ENCODE measurements at places on chromosomes 11 and 22.

DNA sequence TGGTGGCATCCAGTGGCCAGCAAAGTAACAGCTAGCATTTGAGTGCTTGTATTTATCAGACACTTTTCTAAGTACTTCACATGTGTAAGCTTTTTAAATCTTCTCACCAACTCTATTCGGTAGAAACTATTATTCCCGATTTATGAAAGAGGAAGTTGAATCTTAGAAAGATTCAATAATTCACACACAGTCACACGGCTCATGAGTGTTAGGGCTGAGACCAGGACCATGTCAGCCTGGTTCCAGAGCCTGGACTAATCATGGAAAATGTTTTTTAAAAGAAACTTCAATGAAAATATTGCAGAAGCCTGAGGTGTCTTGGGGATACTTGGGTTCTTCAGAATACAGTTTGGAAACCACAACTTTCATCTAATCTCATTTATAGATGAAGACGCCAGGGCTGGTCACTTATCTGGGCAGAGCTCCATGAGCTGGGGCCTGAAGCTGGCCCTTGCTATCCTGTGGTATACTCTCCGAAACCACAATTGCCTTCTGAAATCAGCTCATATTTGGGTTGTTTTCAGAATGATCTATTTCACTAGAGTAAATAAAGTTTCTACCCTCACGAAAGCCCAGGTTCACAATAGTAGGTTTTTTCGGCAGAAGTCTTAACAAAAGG lies 4.3 kb upstream of the CRTAM start:
- DNase-seq: no peak

GRCh38 chr11:46133119-46133518 lies 11.9 kb upstream of the PHF21A start:
- no peak for DNase-seq

DNA sequence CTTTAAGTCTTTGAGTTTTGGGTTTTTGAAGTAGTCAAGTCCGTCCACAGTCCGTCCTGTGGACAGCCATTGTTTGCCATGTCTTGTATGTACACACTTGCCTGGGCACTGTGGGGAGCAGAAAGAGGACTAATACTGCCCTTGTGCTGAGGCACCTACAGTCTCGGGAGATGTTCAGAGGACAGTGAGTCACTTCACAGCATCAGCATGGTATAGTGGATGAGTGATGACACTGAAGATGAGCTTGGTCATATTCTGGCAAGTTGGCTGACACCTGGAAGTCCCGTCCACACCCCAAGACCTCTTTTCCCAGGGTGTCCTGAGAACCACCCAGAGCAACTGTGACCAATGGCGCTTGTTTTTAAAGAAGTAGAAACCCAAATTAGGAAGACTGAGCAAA lies 29.2 kb downstream of the NF2 start:
- DNase-seq: no peak

DNA sequence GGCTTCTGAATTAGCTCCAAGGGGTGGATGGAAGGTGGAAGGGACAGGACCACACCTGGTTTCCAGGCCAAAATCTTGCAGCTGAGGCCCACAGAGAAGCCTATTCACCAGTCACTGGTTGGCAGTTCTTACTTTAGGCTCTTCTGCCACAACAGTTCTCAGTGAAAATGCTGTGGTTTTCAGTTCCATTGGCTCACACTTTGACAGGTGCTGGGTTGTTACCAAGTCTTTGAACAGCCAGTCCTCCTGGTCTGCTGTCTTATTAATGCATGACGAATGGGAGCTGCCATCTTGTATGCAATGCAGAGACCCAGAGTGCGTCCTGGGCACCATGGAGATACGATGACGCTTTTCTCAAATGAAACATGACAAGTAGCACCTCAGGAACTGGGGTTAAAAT lies 232.0 kb upstream of the ZBED5 start:
- no peak for DNase-seq

DNA sequence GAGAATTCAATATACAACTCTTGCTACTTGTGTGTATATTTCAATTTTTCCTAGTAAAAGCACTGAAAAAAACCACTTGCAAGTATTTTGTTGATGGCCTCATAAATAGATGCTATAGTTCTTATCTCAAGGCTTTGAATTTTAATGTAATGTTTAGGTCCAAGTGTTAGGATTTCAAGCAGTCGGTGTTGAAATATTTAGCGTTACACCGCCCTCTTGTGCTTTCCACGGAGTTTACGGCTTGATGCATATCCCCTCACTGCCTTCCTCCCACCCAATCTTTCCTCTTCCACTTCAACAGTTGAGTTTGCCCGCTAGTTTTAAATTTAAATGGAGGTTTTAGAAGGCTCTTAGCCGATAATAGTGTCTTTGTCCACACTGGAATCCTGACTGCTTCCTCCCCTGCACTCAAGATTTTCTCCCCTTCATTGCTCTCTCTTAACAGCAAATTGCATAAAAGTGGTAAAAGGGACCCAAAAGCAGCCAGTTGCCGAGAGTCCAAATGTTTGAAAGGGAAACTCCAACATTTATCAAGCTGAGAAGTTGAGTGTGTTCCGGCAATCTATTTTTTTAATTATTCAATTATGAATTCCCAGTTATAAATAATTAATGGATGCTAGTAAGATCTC lies 25.9 kb upstream of the HTATIP2 start:
- DNase-seq: no peak

- no peak for DNase-seq
Observed at GRCh38 chr11:67606492-67607295, at the start of gene NDUFV1. Gene NDUFV1 (plus strand): TSS chr11:67606936. CDS start chr11:67607005, 69 bp downstream.

GRCh38 chr22:48621085-48621484 lies 1206.6 kb downstream of the BRD1 start:
- DNase-seq: no peak

GRCh38 chr11:77054084-77054483 lies 12.7 kb upstream of the CAPN5 start:
- DNase-seq: no peak

GRCh38 chr11:102420547-102420946 lies 32.0 kb downstream of the TMEM123 start:
- no peak for DNase-seq

- no peak for DNase-seq
Observed at GRCh38 chr11:20669820-20670684, 666 bp downstream of the NELL1 start.

GRCh38 chr11:17135916-17136683 lies 58.6 kb upstream of the RPS13 start:
- no peak for DNase-seq

- no peak for DNase-seq
Observed at GRCh38 chr11:33310720-33311500, 53.7 kb downstream of the HIPK3 start.

GRCh38 chr11:45182902-45183301 lies 36.5 kb downstream of the PRDM11 start:
- DNase-seq: no peak

DNA sequence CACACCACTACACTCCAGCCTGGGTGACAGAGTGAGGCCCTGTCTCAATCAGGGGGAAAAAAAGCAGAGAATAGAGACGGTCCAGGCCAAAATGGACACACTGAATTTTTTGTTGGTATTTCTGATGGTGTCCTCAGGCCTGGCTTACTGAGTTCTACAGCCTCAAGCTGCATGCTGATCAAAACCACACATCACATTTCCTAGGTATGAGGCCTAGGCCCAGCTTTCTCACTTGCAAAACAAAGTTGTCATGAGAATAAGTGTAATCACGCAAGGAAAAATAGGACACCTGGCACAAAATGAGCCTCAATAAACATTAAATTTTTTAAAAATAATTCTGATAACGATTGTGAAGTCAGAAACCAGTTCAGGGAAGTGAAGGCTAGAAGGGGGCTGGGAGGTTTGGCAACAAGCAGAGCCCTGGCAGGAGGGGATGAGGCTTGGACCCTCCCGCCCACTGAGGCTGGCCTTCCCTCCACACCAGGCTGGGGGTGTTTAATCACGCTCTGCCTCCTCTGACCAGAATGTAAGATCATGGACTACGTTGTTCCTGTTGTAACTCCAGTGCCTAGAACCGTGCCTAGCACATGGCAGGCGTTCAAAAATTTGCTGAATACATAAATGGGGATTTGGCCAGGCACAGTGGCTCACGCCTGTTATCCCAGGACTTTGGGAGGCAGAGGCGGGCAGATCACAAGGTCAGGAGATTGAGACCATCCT lies 18.1 kb downstream of the PACSIN2 start:
- no peak for DNase-seq

DNA sequence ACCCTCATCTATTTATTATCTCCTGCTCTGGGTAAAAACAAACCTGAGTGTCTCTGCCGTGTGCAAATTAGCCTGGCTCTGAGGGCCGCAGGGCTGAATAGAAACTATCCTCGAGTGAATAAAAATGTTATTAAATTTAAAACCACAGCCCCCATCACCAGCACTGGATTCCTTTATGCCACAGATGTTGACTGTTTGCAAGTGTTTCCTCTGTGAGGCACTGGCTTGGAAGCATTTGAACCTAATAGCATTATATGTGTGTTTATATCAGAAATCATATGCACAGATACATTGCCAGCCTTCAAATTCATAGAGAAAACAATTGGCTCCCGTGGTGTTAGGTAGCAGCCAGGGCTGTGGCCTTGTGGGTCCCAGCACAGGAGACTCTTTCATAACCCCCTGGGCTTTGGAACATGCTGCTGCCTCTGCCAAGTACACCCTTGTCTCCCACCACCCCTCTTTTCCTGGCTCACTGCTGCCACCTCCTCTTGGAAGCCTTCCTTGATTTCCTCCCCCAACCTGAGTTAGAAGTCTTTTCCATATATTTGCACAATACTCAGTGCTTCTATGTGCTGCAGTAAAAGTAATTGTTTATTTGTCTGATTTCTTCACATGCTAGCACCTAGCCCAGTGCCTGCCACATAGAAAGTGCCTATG lies 294.4 kb downstream of the DDX10 start:
- no peak for DNase-seq

DNA sequence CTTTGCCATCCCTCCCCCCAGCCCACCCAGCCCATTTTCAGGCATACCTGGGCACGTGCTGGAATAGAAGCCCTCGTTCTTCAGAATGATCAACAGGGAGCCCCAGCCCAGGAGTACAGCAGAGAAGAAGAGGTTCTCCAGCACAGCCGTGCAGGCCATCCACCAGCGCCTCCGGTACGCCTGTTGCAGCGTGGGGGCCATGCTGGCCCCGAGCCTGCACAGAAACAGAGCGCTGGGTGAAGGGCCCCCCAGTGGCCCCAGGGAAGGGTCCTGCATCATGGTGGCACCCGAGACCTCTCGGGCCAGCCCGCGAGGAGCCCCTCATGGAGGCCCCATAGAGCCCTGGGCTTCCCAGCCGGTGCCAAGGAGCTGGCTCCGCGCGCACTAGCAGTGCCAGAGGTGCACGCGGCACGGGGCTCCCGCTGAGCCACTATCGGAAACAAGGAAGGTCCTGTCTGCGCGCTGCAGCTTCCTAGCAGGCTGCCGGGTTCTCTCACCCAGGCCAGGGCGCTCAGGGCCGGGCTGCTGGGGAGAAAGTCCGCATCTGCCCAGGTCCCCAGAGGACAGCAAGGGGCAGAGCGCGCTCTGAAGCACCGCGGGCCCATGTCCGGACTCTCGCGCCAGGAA lies 1.5 kb downstream of the SLC43A1 start:
- DNase-seq: no peak

GRCh38 chr11:131760091-131761061 lies 390.0 kb downstream of the NTM start:
- no peak for DNase-seq

DNA sequence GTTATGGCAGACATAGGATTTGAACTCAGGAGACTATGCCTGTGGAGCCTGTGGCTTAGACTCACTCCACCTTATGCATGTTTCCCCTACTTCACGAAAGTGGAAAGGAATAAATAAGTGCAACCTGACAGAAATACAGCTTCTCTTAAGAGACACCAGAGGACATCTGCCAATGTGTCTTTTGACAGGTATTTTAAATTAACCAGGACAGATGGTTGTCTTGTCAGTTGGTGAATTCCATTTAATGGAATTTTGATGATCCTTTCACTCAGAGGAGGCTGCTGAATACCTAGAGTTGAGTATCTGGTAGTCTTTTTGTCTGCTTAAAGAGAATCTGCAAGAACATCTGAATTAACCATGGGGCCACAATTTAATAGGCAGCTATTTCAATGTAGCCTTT lies 46.1 kb downstream of the NELL1 start:
- no peak for DNase-seq

DNA sequence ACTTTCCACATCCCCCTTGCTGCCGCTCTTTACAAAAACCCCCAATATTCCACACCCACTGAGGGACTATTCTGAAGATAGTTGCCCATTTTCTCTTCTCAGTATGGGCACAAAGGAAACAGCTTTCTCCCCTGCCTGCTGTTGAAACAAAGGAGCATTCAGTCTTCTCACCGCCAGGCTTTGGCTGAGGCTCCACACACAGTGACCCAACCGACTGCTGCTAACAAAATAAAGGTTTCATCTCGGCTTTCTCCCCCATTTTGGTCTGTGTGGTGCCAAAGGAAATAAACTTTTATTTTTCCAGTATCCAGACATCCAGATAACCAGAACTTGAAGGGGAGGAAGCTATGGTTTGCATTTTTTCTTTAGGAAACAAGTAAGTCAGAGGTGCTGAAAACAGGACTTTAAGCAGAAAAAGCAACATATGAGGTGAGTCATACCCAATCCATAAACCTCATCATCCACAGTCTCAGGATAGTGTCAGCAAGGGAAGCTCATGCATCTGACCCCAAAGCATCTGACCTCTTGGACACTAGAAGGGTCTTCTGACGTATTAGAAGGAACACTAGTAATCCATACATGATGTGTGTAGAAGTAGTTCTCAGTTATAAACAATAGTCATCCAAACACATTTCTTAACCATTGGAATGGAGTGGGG lies 6.4 kb downstream of the CLMP start:
- no peak for DNase-seq

GRCh38 chr11:67254798-67255197 lies 11.5 kb upstream of the GRK2 start:
- DNase-seq: no peak

- no peak for DNase-seq
Observed at GRCh38 chr11:76206327-76207081, at the start of gene WNT11. Gene WNT11 (minus strand): TSS chr11:76206502. CDS start chr11:76206407, 95 bp downstream.

- no peak for DNase-seq
Observed at GRCh38 chr11:10519630-10520029, 21.4 kb downstream of the RNF141 start.

GRCh38 chr22:41530890-41531714 lies 13.2 kb downstream of the POLR3H start:
- DNase-seq: no peak

DNA sequence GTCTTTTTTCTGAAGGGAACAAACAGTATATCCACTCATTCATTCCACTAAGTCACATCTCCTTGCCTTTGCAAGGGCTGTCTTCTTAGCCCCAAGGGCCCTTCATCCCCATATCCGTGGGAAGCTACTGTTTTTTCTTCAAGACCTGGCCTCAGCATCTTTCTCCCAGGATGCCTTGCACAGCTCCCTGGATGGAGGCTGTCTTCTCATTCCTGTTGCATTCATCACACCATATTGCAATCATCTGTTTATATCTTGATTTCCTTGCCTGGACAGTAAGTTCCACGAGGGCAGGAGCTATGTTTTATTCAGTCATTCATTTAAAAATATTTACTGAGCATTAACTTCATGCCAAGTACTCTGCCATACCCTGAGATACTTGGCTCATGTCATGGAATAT lies 29.3 kb upstream of the NECTIN1 start:
- no peak for DNase-seq

DNA sequence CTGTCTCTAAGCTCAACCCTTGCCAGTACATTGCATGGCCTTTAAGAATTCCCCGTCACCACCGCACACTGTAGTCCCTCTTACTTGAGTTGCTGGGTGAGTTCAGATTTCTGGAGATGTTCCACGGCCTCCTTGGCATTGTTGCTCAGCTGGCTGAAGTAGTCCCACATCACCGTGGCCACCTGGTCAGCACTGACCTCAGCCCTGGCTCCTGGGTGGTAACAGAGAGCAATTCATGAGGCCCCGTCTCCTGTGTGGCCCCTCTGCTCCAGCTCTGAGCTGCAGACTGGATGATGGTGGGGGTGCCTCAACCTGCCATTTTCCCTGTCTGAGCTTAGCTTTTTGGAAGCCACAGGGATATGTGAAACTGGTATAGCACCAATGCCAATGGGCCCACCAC lies 529 bp downstream of the APOA4 start:
- no peak for DNase-seq
